ENCODE measurements at places on chromosomes 13 and 19.

GRCh38 chr19:13212759-13213330 is 62.6 kb downstream of the IER2 start:
- peak; percentile 86 for DNase-seq

DNA sequence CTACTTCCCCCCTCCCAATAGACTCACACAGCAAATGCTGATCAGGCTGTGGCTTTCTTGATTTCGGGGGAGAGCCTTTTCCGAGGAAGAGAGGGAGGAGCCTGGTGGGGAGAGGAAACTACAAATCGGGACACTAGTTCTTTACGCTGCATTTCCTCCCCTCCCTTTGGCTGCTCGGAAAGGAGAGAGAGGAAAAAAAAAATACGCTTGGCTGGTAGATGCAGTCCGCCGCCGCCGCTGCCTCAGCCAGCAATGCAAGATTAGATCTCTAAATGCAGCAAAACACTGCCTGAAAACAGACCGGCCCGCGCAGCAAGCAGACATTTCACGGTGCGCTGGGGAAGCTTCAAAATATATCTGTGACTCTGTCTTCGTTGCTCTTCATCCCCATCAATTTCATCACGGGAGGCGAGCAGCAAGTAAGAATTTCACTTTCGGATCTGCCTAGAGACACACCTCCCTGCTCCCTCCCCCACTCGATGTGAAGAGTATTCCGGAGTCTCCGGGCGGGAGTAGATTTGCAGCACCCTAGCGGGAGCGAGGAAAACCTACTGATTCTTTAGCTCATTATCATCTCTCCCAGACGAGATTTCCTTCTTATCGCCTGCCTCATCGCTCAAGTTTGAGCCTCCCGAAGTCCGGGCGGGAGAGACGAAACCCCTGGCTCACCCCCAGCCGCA is at the start of gene PCDH17:
TSS of gene PCDH17 (plus strand) at position 149 of the 680 bp plus-strand sequence. CDS start 803 bp downstream, outside the sequence.
- no peak for DNase-seq

DNA sequence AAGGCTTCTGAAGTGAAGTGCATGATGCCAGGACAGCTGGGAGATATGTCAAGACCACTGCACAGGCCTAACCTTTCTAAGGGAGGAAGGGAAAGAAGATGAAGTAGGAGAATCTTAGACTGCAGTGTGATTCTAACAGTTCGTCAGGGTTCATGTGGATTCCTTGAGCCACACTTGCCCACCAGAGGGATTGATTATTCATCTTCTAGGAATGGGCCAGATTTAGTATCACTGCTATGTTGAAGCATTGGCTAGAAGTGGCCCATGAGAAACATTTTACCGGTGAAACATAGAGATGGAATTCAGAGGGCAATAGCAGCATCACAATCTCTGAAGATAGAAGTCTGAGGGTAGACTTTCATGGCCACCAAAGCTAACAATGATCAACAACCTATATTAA is 550.8 kb upstream of the SLITRK1 start:
- DNase-seq = no peak

- DNase-seq = no peak
Observed at GRCh38 chr13:70612881-70613280, 504.6 kb upstream of the KLHL1 start.

DNA sequence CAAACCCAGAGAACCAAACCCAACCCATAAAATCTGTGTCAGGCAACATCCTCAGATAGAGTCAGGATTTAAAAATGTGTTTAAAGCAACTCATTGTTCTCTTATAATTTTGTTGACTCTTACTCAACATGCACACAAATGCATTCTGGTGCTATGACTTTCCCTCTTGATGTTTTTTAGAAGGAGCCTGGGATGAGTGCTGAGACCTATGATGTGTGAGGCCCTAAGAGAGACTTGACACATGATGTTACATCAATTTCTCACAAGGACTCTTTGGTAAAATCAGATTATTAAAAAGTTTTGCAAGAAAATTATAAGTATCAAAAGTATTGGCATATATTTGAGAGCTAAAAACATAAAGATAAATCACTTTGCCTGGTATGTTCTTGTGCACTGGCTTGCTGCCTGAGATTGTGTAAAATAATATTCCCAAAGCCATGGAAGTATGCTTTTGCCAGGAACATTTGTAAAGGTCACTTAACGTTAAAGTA is 173.9 kb downstream of the DCLK1 start:
- DNase-seq = no peak

DNA sequence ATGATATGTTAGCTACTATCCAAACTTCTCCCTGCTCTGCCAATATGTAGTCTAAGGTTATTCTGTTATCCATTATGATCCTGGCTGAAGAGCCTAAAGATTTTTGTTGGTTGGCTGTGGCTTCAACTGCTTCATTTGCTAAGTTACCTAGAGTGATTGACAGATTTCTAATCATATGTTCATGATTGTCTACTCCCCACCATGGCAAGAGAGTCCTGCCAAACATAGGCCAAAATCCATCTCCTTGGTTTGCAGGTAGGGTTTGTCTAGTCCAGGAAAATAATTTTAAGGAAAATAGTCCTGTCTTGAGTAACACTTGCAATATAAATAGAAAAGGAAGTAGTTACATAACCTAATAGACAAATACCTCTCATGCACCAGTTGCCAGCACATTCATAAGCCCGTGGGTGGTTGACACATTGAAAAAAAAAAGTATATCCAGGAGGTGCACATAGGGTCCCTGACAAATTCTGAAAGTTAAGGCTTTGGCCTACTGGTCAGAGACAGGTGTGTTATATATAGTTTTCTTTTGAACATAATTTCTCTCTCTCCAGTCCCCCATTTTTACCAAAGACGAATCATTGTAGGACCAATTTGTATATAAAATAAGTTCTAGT is 5.4 kb upstream of the CBY2 start:
- no peak for DNase-seq

DNA sequence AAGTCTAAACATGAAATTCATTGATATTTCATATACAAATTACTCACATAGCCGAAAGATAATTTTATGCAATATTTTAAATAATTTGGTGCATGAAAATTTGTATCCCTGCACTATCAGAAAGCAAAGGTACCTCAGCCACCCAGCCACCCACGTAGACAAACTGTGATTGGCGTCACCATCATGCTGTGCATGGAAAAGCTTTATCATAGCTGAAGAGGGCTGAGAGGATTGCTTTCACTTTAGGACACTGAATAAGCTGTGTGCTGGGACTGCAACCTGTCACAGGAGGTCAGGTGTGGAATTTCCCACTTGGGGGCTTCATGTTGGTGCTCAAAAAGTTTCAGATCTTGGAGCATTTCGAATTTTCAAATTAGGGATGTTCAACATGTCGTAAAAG is 96.3 kb downstream of the MYCBP2 start:
- no peak for DNase-seq

- no peak for DNase-seq
Observed at GRCh38 chr19:53068199-53068598, 23.7 kb downstream of the ERVV-2 start.

DNA sequence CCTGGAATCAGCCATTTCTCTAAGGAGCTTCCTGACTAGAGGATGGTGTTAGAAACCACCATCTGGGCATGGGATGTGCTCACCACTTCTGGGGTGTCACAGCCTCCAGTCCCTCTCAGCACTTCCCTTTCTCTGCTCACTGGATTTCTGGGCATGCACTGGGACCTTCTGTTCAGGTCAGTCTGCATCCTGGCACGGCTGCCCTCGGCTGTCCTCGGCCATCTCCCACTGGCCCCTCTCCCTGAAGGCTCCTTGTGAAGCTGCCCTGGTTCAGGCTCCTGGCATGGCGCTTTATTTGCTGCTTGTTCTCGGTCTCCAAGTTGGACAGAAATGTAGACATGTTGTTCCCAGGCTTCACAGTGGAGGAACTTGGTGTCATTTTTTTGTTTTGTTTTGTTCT is 60.0 kb downstream of the TEX29 start:
- no peak for DNase-seq

- DNase-seq = no peak
Observed at GRCh38 chr19:7516878-7517277, 975 bp downstream of the ZNF358 start.

- peak; percentile 86 for DNase-seq
Observed at GRCh38 chr19:2634228-2634951, 68.1 kb downstream of the GNG7 start.

DNA sequence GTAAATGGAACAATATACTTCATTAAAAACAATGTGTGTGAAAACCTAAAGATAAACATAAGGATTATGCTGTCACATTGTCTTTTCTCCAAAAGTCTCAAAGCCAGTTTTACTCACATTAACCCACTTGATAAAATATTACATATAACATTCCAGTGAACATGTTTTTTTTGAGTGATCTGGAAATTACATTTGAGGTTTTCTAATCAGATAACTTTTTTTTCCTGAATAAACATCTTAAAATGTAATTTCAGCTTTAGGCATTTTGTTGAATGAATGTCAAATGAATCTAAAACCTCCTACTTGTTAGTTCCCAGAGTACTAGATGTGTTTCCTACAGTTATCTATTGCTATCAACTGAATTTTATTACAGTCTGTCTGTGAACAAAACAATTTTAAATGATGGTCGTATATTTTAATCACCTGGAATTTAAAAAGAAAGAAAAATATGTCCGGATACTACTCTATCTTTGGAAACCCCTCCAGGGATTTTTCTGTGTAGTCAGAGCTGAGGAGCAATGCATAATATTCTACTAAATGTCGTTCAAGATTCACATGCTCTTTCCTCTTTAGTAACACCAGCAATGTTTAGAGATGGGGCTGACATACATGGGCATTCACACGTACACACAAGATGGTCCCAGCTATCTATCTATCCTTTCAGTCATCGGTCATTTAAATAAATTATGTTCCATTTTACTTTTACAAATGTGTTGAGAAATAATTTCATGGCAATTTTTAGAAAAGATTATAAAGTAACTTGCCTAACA is 283.9 kb downstream of the KLF12 start:
- DNase-seq = no peak

GRCh38 chr19:51689751-51690453 is 3.2 kb upstream of the SPACA6 start:
- no peak for DNase-seq

- no peak for DNase-seq
Observed at GRCh38 chr13:34003656-34004055, 185.7 kb downstream of the RFC3 start.

DNA sequence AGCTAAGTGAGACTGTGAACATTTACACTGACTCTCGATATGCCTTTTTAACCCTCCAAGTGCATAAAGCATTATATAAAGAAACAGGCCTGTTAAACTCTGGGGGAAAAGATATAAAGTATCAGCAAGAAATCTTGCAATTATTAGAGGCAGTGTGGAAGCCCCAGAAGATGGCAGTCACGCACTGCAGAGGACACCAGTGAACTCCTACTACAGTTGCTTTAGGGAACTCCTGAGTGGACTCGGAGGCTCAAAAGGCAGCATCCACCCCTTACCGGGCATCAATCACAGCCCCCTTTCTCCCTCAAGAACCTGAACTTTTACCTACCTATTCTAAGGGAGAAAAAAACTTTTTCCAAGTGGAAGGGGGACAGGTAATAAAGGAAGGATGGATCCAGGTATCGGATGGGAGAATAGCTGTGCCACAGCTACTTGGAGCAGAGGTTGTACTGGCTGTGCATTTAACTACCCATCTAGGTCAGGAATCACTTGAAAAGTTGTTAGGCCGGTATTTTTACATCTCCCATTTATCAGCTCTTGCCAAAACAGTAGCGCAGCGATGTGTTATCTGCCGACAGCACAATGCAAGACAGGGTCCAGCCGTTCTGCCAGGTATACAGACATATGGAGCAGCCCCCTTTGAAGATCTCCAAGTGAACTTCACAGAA is 80.1 kb downstream of the ZNF486 start:
- DNase-seq = no peak

- DNase-seq = no peak
Observed at GRCh38 chr13:95524264-95524901, 28.1 kb upstream of the CLDN10 start.

DNA sequence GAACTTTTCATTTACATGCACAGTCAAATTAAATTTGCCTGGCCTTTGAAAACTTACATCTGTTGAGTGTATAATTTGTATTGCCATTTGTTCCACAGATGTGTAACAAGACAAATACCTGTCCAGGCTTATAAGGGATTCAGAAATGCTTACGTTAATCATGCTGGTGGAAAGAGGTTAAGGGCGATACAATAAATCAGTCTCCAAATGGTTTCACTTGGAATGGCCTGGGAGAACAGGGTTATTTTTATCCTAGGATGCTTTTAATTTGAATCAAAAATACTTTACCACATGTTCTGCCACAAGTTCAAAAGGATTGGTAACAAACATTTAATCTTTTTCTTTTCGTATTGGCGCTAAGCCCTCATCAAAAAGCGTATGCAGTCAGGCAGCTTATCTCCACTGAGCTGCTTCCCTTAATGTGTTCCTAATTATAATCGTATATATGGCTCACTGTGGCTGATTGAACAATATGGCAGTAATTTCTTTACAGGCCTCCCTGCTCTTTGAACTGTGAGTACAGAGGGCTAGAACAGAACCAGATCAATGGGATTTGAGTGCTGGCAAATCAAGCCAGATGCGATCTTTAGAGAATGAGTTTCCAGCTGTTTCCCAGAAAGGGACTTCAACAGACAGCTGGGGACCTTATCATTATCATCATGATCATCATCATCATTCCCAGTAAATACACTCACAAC is 425.7 kb downstream of the SPRY2 start:
- DNase-seq = no peak

- no peak for DNase-seq
Observed at GRCh38 chr19:37932985-37933936, 26.3 kb downstream of the SIPA1L3 start.

GRCh38 chr13:73667756-73668155 is 466.4 kb downstream of the KLF12 start:
- DNase-seq = no peak

DNA sequence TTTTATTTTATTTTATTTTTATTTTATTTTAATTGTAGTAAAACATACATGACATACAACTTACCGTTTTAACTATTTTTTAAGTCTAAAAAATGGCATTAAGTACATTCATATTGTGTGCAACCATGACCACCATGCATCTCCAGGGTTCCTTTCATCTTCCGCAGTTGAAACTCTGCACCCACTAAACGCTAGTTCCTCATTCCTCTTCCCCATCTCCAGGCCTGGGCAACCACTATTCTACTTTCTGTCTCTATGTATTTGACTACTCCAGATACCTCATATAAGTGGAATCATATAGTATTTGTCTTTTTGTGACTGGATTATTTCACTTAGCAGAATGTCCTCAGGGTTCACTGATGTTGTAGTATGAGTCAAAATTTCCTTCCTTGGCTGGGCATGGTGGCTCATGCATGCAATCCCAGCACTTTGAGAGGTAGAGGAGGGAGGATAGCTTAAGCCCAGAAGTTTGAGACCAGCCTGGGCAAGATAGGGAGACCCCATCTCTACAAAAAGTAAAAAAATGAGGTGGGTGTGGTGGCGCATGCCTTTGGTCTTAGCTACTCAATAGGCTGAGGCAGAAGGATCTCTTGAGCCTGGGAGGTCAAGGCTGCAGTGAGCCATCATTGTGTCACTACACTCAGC is 55.7 kb upstream of the ZNF507 start:
- no peak for DNase-seq

- no peak for DNase-seq
Observed at GRCh38 chr19:1261798-1262622, 7.1 kb upstream of the CIRBP start.
